ENCODE measurements at places on chromosomes 6 and 20. TPM values are rescaled to one million over a fixed set of nuclear protein-coding genes. Genes with fewer than 3 reads are reported as not detected.

DNA sequence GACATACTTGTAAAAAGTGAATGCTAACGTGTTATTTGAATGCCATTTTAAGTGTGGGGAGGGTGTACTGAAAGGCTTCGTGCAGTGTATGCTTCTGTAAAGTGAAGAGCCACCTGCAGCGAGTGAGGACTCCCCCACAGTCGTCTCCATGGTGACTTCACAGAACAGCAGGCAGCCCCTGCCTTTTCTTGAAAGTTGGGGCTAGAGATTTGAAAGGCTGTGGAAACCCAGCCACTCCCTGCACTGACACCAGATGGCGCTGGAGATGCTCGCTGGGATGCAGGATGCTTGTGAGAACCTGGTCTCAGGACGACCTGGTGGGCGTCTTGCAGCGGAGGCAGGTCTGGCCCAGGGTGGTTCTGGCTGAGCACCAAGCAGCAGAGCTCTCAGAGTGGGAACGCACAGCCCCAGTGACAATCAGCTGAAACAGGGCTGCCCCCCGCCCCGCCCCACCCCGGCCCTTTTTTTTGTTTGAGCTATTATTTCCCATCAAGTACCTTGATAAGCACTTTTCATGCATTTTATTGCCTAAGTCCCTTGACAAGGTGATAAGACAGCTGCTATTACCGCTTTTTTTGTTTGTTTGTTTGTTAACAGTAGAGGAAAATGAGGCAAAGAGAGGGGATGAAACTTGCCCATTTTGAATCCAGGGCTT lies 150.3 kb downstream of the SYCP2 start:
- no peak overlapping the region for H3K4me3 ChIP-seq
- DNase-seq = peak; percentile 83
- no peak overlapping the region for H3K27ac ChIP-seq
- peaks cover 37% of the 10 kb centered on the region for H3K36me3 ChIP-seq

DNA sequence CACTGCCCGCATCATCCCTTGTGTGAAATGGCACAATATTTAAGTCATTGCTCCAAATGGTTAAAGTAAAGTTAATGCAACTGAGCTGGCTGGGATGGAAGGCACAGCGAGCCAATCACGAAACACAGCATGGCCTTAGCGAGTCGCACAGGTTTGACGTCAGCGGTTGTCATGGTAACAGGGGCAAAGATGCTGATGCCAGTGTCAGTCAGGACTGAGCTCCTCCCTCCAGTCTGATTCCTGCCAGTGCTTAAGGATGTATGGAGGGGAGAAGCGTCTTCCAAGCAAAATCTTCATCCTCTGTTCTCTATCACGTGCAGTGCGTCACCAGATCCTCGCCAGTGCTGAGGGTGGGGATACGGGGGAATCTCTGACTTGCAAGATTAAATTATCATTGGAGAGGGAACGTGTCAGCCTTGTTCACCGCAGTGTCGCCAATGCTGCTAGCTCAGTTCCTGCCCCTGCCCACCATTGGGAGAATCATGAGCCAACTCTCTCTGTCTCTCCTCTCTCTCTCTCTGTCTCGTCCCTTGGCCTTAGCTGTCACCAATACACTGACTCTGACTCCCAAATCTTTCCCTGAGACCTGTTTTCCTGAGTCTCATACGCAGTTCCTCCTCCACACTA lies 24.5 kb downstream of the TSPYL4 start:
- no peaks in the 10 kb centered on the region for H3K36me3 ChIP-seq
- H3K4me1 ChIP-seq = no peaks in the 10 kb centered on the region
- no peaks in the 10 kb centered on the region for H3K27me3 ChIP-seq
- peak; percentile 100 for DNase-seq
- peak overlapping the region; percentile 59 for H3K4me3 ChIP-seq
- peak overlapping the region; percentile 74 for H3K27ac ChIP-seq

- no peak overlapping the region for H3K4me3 ChIP-seq
- no peak for DNase-seq
- no peak overlapping the region for H3K27ac ChIP-seq
Measured at GRCh38 chr6:156557251-156557910, 219.8 kb upstream of the ARID1B start.

KIF6 gene
- 2.0 TPM for total RNA-seq

All from spinal cord (tissue), 10 donors.